ENCODE measurements at places on chromosomes 2 and 18.

DNA sequence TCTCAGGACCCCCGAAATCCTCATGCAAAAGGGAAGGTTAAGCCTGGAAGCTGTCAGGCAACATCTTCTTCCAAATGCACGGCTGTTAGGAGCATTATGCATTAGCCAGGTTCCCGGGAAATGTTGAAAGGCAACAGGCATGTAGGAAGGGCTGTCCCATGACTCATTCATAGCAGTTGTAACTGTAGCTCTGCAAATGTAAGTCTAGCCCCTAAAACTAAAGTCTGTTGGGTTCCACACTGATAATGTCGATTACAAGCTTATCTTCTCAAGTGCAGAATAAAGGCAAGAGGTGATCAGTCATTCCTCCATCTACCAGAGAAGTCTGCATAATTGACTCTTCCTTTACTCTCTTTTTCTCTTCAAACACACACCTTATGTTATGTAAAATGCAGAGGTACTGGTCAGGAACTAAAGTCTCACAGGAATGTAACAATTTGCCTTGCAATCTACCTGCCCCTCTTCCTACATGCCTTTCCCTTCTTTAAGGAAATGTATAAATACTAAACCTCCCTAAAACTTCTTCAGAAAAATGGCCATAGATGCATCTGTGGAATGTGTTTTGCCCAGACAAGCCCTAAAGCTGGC lies 99.8 kb downstream of the AKAIN1 start:
- no peak for DNase-seq

DNA sequence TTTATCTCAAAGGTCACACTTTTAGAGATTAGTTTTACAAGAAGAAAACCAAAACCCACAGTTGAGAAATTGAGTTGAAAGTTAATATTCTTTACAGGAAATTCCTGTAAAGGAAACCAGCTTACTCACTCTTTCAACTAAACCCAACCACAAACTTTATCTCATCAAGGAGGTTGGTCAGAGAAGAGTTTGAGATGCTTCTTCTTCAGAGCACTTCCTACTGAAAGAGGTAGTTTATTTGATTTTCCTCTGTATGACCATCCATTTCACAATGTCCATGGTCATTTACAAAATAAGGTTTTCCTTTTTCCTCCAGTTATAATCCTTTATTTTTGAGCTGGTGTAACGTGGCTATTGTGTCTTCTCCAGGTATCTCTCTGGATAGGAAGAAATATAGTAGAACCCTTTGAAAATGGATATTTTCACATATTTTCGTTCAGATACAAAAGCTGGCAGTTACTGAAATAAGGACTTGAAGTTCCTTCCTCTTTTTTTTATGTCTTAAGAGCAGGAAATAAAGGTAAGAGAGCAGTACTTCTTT lies 4.5 kb upstream of the IL18RAP start:
- peak; percentile 87 for DNase-seq

DNA sequence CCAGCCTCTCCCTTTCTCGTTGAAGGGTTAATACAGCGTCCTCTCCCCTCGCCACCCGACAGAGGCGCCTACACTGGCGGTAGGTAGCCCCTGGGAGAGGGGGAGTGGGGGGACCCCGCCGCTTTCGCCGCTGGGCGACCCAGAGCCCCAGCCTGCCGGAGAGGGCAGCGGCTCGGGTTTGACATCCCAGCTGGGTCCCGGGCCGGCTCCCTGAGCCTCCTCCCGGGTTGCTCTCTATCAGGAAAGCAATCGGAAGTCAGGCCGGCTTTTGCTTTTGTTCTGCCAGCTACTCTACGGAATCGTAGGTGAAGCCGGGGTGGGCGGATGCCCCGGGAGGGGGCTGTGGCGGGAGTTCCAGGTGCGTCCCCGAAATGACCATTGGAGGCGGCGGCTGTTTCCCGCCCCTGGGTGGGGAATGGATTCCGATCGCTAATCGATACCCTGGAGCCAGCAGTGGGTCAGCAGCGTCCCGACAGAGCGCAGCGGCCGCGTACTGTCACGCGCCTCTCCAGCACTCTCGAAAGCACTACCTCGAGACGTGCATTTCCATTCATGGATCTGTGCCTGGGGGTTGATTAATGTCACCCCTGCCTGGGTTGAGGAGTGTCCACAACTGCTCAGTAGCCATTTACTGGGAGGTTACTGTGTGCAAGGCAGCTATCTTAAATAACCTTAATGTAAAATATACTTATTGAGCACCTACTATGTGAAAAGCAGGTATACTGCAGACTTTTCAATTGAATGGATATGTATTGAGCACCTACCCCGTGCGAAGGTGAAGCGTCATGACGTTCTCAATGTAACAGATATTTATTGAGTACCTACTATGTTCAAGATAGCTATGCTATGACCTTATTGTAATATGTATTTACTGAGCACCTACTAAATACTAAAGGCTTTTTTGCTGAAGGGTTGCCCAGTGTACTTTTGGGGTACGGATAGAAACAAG lies 1.1 kb downstream of the MAPK4 start:
- DNase-seq: no peak

- no peak for DNase-seq
These were observed 165.2 kb upstream of the RBMS1 start for GRCh38 chr2:160658851-160659250.

DNA sequence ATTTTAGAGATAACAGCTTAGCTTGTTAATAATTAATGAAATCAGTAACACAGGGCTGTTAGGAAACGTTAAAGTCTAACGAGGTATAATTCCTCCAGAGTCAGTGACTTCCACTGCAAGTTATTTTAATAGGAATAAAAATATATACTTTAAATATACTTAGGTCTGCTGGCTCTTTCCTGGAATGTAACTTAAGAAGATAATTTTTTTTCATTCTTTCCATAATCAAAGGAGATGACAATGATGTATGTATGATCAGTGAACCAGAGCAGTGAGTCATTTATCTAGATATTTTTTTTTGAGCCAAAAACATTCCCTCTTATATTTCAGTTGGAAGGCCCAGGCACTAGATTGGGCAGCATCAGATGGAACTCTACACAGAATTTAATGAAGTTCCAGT lies 104.2 kb upstream of the LYPD1 start:
- no peak for DNase-seq

GRCh38 chr2:148501545-148501944 lies 143.0 kb upstream of the EPC2 start:
- DNase-seq: no peak

- no peak for DNase-seq
These were observed 49.6 kb downstream of the COL5A2 start for GRCh38 chr2:189129971-189130370.

GRCh38 chr18:40531051-40531450 lies 1424.0 kb upstream of the PIK3C3 start:
- DNase-seq: no peak

- no peak for DNase-seq
These were observed 1.4 kb upstream of the FAM161A start for GRCh38 chr2:61855318-61855613.

DNA sequence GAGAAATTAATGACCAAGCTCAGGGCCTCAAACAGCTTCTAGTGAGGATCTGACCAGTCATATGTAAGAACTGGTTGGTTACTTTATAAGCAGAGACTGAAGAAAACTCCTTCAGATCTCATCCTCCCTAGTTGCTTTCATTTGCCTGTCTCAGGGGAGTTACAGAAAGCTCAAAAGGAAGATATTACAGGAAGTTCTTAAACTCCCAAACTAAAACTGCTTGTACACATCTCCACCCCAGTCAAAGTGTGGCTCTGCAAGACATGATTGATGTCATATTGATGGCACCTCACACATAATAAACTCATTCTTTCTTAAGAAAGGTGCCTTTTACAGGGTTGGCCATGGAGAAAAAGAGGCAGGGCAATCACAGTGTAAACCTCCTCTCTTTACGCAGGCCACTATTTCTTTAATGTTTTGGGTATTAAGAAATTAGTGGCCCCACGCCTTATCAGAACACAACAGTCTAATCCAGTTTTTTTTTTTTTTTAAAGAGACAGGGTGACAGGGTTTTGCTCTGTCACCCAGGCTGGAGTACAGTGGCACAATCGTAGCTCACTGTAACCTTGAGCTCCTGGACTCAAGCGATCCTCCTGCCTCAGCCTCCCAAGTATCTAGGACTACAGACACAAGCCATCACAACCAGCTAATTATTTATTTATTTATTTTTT lies 62.6 kb upstream of the STK17B start:
- peak; percentile 54 for DNase-seq

DNA sequence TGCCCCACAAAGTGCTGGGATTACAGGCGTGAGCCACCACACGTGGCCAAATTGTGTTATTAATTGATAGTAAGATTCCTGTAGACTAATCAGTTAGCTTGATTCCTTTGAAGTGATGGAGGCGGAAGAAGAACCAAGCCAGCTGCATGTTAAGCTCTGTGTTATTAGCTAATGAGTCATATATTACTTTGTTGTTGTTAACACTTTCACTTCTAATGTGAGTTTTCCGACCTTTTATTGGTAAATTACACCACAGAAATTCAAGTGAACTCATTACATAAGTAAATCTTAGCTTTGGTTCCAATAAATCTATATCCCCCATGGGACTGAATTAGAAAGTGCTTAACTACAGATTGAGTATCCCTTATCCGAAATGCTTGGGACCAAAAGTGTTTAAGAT lies 20.3 kb downstream of the CHMP1B start:
- DNase-seq: peak; percentile 46

DNA sequence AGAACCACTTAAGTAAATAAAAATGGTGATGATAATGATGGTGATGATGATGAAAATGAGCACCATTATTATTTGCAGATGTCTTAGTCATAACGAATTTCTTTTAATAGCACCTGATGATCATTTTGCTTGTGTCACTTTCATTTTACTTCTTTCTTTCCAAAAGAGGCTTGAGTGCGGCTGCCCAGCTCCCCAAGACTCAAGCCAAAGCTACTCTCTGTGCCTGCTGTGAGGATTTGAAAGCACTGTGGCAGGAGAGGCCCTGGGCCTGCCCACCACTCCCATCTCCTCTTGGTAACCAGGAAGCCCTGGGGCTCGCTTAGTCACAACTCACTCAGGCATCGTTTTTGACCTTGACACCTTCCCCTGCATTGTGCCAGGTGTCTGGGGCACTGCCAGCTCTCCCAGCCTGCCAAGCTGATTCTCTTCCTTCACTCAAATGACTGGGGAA lies 41.2 kb downstream of the RPL37A start:
- no peak for DNase-seq

DNA sequence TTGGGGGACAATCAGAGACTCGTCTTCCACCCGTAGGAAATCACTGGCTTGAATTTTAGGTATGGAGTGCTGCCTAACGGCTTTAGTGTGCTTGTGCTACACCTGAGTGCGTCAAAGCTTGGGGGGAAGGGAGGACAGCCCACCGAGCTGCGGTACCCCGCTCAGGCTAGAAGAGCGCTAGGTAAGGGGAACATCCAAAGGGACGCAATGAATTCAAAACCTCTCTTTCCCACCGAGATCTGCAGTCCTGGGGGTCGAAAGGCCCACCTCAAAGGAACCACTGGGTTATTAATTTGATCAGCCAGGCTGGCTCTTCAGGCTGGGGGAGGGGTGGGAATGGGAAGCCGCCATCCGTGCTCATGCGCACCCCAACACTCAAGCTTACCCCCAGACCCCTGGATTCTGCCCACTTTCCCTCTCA lies 2.7 kb downstream of the EPHA4 start:
- no peak for DNase-seq

DNA sequence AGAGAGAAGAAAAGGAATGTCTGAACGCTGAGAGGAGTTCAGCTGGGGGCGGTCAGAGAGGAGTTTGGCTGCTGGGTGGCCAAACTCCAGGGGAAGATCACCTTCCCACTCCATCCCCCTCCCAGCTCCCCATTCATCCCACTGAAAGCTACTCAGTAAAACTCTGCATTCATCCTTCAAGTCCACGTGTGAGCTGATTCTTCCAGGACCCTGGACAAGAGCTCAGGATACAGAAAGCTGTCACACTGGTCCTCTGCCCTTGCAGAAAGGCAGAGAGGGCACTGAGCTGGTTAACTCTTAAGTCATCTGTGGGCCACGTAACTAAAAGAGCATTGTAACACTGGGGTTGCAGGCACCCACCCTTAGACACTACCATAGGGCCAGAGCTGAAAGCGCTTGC lies 132.1 kb upstream of the ARL4C start:
- DNase-seq: no peak

GRCh38 chr2:43158259-43158880 lies 68.0 kb downstream of the ZFP36L2 start:
- peak; percentile 71 for DNase-seq

- DNase-seq: no peak
These were observed 259.2 kb downstream of the TGIF1 start for GRCh38 chr18:3709205-3709604.

- peak; percentile 52 for DNase-seq
These were observed 49.9 kb downstream of the DGKD start for GRCh38 chr2:233404222-233404621.

- no peak for DNase-seq
These were observed 8.9 kb downstream of the SULT1C2 start for GRCh38 chr2:108297436-108298141.

DNA sequence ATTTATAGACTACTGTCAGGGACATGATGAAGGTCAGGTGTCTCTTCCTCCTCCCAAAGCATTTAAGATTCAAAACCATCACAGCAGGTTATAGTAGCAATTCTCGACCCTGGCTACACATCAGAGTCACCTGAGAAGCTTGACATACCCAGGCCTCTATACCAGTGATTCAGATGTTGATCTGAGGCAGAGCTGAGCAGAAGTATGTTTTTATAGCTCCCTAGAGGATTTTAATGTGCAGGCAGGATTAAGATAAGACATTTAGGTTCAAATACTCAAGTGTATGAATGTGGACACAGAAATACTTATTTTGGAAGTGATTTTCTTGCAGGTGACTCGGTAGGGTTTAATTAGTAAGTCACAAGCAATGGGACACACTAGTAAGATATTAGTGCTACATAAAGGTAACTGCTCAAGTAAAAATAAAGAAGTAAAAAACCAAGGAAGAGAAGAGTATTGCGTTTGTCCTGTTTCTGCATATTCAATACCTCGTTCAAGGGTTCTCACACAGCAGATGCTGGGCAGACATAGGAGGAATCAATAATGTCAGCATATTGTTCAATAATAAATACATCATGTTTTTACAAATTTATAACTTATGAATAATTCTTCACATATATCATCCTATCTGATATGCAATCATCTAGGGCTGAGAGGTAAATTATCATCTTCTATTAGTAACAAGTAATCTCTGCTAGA lies 7.0 kb downstream of the GCFC2 start:
- no peak for DNase-seq

GRCh38 chr2:40192864-40193669 lies 258.8 kb downstream of the SLC8A1 start:
- no peak for DNase-seq

- DNase-seq: peak; percentile 28
These were observed 89.6 kb upstream of the NPAS2 start for GRCh38 chr2:100730290-100730868.

DNA sequence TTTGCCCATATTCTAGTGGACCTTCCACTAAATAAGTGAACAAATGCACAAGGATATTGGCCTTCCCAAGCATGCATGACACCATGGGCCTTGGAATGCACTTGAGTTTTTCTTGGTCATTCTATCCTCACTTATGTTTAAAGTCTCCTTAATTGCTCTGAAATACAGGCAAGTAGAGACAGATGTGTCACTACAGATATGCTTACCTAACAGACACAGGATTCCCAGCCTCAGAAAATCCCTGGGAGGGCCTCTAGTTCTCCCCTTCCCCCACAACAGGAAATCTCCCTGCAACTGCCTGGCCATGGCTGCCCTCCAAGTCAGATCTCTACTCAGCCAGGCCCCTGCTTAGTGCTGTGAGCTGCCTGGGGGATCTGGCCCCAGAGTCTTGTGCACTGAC lies 445.2 kb downstream of the IRS1 start:
- no peak for DNase-seq

GRCh38 chr2:226962176-226962773 lies 126.4 kb downstream of the RHBDD1 start:
- DNase-seq: no peak

Measured in activated CD4-positive, alpha-beta T cell treated with anti-CD3 and anti-CD28 coated beads, Interleukin-2, amount 50 U/mL, for 16 hours (primary cell).